Activated T-cell treated with anti-CD3 and anti-CD28 coated beads for 48 hours (primary cell): ENCODE measurements at places on chromosomes 16 and 17.

DNA sequence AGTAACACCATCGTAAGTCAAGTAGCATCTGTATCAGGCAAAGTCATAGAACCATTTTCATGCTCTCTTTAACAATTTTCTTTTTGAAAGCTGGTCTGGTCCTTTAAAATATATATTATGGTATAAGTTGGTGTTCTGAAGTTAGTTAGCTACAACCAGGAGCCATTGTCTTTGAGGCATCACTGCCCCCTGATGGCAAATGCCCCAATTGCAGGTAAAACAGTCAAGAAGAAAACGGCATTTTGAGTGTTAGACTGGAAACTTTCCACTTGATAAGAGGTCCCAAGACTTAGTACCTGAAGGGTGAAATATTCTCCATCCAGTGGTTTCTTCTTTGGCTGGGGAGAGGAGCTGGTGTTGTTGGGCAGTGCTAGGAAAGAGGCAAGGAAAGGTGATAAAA lies 14.1 kb downstream of the TP53 start:
- peak; percentile 35 for DNase-seq

GRCh38 chr17:3835410-3836229 lies 10.4 kb downstream of the NCBP3 start:
- no peak for DNase-seq

GRCh38 chr16:82008957-82009592 lies 2.2 kb downstream of the SDR42E1 start:
- DNase-seq, result no peak

- DNase-seq, result no peak
Measured at GRCh38 chr17:62600805-62601204, 26.7 kb upstream of the MRC2 start.

- no peak for DNase-seq
Measured at GRCh38 chr16:84434800-84435199, 66.5 kb downstream of the ATP2C2 start.

DNA sequence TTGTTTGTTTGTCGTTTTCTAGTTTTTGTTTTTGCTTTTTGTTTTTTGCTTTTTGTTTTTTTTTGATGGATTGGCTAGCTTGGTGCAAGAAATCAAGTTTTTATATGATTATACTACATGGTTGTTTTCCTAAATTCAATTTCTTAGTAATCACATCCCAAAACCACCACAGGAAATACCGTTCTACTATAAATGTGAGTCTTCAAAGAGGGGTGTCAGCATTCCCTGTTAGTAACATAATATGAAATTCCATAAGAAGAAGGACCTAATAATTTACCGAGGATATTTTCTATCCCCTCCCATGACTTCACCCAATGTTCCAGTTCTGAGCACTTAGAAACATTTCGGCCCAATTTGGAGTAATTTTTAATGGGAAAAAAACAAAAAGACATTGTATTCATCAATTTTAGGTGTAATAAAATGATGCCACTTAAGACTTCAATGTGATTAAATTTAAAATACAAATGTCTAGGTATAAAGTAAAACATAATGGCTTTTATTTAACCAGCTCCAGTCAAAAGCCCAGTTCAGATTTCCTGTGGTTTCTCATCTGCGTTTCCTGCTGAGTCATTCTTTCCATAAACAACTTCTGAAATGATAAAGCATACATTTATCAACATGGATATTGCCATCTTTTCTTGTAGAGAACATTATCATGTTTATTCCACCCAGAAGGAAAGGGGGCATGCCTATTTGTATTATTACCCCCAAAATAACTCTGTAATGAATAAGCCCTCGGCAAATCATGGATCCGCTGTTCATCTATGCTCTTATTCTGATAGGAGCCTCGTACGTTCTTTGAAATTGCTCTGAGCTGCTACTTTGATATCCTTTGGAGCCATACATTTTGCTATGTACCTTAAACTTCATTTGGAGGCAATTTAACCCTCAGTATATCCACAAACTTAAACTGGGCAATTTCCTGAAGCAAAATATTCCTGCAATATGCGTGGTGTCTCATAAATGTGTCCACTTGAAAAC lies 28.1 kb downstream of the HSBP1 start:
- DNase-seq, result no peak

- no peak for DNase-seq
Measured at GRCh38 chr16:66057057-66057456, 309.4 kb upstream of the CDH5 start.

DNA sequence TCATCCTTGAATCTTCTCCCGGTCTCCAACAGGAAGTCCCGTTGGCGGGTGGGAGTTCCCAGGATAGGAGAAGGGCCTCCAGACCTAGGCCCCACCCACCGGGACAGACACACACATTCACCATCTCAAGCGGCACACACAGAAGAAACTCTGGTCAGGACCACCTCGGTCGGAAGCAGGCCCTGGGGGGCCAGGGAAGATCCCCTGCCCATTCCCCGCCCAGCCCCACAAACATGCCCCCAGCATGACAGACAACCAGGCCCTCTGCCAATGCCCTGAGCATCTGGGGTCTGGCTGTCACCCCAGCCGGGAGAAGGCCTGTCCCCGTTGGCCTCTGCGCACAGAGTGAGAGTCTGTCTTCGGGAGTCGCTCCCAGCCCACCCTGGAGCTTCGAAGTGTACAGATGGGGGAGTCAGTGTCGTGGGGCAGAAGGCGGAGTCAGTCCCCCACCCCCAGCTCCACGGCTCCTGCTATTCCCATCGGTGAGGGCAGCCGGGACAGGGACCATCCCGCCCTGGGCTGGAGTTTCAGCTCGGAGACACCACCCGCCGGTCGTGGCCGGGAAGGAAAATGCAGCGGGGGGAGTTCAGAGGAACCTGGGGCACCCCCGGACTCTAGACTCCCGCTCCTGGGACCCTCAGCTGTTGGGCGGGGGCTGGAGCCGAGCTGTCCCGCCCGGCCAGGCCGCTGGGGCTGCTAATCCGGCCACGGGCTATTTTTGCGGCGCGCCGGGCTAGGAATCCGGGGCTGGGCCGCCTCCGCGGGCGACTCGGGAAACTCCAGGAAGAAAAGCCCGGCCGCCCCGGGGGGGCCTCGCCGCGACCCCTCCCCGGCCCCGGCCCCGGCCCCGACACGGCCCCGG lies 660 bp downstream of the RHBDF1 start:
- no peak for DNase-seq

DNA sequence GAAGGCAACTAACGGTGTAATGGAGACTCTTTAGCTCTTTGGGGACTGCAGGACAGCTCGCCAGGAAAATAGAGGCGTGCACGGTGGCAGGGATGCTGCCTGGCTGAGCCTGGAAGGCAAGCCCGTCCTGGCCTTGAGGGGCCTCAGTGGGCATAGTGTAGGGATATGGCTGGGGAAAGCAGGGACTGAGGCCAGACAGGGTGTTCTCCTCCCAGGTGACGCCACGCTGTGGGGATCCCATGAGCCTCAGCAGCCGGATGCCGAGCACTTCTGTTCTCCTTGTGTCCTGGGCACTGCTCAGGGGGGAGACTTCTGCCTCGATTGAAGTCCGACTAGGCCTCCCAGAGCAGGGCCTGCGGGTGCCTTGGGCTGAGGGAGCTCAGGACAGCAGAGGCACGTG lies 89.2 kb downstream of the NPIPB11 start:
- no peak for DNase-seq

DNA sequence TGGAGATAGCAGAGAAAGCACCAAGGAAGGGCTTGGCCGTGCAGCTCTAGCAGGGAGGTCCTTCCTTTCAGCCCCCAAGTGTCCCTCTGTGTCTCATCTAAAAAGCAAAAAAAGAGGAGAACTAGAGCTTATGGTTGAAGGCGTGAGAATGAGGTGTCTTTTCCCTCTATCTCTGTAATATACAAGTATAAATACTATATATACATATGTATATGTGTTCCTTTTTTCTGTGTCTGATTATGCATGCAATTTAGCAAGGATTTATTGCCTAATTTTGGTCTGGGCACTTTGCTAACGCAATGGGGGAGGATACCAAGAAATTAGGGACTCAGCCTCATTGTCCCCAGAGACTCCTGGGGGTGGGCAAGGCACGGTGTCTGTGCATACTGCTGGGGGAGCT lies 90.2 kb upstream of the CCL2 start:
- DNase-seq, result no peak

DNA sequence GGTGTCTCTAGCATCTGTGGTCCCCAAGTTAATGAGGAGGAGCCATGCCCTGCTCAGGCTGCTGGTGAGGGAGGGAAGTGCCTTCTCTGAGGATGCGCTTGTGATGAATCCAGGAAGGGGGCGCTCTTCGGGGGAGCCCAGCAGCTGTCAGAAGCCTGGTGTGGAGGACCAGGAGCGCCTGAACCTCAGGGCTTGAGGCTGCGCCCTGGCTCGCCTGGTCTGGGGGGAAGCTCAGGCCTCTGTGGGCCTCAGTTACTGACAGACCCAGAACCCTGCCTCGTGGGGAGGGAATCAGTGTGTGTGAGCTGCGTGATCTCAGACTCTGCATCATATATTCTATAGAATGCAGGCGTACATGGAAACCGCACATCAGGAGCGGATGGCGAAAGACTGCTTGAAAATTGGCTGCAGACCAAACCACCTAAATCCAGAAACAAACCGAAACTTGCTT lies 126.1 kb downstream of the SEC14L1 start:
- DNase-seq, result no peak

DNA sequence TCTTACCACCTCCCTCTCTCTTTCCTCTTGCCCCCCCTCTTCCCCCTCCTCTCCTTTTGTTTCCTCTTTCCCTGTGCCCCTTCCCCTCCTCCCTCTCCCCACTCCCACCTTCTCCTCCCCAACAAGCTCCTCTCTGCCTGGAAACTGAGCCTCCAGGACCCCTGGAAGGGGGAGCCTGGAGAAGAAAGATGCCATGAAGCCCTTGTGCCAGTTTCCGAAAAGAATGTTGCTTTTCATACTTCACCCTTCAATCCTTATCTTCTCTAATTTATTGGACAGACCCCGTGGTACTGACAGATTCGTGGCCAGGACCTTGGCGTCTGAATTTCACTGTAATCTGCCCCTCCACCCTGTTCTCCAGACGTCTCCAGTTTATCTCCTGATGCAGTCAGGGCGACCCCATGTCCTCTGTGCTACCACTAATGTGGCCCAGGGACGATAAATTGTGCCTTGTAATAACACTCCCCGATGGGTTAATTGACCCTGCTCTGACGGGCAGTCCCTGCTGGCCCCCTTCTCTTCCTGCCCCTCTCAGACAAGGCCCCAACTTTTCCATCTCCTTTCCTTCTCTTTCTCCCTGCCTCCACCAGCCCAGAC lies 138.4 kb upstream of the GSE1 start:
- DNase-seq, result no peak

- DNase-seq, result no peak
Measured at GRCh38 chr17:74541176-74542111, 4.5 kb downstream of the CD300C start.

GRCh38 chr16:30623536-30624283 lies 13.5 kb upstream of the ZNF689 start:
- DNase-seq, result no peak

DNA sequence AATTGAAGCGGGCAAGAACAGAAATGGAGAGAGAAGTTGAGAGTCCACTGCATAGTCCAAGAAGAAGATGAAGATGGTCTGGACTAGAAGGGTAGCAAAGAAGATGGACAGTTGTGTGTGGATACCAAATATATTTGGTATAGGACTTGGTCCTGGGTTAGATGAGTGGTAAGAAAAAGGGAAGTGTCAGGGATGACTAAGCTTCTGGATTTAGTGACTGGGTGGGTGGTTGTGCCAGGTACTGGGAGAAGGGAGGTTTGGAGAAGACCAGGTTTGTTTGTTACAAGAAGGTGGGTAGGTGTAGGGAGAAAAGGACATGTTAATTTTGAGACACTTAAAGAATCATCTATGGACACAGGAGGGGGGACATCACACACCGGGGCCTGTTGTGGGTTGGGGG lies 5.4 kb downstream of the VMP1 start:
- DNase-seq, result no peak

DNA sequence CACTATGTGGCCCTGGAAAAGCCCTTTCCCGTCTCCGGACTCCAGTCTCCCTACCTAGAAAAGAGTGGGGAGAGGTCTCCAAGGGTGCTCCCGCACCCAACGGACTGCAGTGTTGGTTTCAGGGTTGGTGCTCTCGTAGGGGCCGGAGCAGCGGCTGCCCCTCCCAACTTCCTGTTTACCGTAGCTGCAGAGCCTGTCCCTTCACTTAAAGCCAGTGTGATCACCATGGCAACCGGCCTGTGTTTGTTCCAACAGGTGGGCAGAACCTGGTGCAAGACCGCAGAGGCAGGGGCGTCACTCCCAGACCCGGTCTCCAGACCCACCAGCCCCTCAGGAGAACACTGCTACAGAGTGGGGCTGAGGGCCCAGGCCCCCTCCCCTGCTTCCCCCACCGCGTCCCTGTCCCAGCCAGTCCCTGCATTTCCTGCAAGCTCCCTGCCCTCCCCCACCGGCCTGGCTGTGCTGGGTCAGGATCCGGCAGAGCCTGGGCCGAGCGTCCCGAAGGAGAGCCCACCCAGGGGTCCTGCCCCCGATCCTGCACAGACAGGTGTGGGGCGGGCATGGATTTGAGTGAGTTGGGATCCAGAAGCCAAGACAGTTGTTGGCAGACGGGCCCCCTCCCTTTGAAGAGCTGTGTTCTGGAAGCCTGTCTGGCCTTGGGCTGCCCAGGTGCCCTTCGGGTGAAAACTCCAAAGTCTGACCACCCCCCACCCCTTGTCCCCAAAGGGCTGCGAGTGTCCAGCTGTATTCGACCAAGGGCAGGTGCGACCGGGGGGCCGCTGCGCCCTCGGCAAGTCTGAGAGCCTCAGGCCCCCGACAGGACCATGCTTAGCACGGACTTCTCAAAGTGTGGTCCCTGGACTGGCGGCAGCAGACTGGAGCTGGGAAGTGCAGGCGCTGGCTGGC lies 1.5 kb upstream of the BAIAP3 start:
- no peak for DNase-seq

GRCh38 chr16:50377001-50377400 lies 8.2 kb upstream of the BRD7 start:
- no peak for DNase-seq

DNA sequence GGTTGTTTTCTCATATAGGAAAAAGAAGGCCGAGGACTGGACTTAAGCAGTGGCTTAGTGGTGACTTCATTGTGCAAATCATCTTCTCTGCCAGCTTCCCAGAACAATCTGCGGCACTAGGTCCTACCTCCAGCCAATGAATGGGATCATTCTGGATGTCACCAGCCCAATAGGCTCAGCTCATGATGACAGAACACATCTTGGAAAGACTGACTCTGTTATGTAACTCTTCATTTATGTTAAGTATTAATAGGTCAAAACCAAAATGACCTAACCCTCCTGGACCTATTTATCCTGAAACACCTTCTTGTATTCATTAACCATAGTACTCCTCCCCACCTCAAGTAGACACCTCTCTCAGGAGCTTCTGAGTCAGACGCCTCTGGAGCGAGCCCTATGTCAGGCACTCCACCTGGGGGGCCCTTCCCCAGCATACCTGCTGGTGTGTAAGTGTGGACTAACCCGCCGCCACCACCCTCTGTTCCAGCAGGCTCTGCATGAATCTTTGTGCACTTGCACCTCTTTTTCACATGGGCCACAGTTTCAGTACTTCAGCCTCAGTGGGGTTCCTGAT lies 7.2 kb downstream of the ARL2BP start:
- DNase-seq, result no peak

- peak; percentile 85 for DNase-seq
Measured at GRCh38 chr16:85898521-85899442, at the start of gene IRF8. TSS of gene IRF8 (plus strand) at chr16:85899162. CDS start at chr16:85903016, 3,854 bp downstream.
